Aorta (tissue), 5 donors: ENCODE measurements at places on chromosomes 2 and 18. TPM values are rescaled to one million over a fixed set of nuclear protein-coding genes. Genes with fewer than 3 reads are reported as not detected.

The SP140 gene
- polyA plus RNA-seq, result 0.15 TPM

The SLC19A3 gene
- polyA plus RNA-seq, result 0.63 TPM

DNA sequence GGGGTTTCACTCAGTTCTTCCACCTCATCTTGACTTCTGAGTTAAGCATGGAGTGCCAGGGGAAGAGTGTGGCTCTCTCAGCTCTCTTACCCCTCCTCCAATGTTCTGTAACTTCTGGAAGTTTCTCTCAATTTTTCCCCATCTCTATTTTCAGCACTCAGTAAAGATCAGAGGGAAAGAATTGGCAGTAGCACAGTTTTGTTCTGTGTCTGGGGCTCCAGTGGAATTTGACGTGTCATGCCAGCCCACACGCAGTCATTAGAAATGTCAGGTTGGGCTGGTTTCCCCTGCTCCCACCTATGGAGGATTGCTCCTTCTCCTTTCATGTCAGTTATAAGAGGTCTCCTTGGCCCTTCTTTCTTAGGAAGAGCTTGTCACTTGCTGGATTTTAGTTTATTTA lies 104.6 kb upstream of the COL3A1 start:
- peak; percentile 54 for DNase-seq

The CCDC121 gene
- 4.5 TPM for polyA plus RNA-seq

- DNase-seq, result no peak
Observed at GRCh38 chr2:173412628-173413027, 58.0 kb downstream of the CDCA7 start.

DNA sequence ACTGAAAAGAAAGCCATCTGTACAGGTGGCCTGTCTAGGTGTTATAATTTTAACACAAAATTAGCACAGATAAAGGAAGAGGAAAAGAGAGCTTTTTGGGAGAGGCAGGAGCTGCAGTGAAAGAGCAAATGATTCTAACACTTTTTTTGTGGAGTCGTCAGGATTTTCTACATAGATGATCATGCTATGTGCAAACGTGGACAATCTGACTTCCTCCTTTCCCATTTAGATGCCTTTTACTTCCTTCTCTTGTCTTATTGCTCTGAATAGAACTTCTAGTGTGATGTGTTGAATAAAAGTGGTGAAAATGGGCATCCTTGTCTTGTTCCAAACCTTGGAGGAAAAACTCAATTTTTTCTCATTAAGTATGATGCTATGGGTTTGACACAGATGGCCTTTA lies 334.5 kb downstream of the NBAS start:
- no peak for DNase-seq

- no peak for DNase-seq
Observed at GRCh38 chr2:129302561-129303183, 676.8 kb upstream of the RAB6C start.

DNA sequence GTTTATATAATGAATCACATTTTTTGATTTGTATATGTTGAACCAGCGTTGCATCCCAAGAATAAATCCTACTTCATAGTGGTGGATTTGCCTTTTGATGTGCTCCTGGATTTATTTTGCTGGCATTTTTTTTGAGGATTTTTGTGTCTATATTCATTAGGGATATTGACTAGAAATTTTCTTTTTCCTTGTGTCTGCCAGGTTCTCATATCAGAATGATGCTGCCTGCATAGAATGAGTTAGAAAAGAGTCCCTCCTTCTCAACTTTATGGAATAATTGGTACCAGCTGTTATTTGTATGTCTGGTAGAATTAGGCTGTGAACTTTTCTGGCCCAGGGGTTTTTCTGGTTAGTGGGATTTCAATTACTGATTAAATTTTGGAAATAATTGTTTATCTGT lies 457.4 kb upstream of the DSEL start:
- DNase-seq, result no peak

DNA sequence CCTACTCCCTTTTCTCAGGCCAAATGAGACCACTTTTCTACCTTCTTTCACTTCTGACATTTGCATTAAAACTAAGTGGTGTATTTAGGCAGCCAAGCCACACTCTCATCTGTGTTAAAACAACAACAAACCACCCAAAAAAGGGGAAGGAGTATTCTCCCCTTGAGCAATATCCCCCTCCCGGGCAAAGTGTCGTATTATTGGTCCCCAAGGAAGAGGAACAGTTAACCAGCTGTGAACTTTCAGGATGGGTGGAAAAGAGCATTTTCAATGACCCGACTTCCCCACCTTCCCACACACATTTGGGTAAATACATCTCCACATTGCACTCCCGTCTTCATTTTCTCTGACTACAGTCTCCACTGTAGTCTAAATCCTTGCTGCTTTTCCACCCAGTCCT lies 44.3 kb downstream of the FEZ2 start:
- no peak for DNase-seq

The RALBP1 gene
- polyA plus RNA-seq, result 31.3 TPM

The ERICH2 gene
- polyA plus RNA-seq, result 3.0 TPM

DNA sequence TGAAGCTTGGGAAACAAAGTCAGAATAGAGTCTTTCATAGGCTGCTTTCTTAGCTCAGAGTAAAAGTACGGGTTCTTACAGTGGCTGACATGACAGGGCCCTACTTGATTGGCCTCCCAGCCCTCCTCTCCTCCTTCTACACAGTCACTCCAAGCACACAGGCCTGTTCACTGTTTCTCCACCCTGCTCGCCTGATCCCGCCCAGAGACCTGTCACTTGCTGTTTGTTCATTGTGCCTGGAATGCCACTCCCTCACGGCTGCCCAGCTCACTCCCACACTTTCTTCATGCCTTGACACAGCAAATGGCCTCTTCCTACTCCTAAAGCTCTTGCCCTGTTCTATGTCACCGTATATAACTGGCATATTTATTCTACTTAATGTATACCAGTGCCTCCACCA lies 104.8 kb downstream of the MAP4K4 start:
- no peak for DNase-seq

DNA sequence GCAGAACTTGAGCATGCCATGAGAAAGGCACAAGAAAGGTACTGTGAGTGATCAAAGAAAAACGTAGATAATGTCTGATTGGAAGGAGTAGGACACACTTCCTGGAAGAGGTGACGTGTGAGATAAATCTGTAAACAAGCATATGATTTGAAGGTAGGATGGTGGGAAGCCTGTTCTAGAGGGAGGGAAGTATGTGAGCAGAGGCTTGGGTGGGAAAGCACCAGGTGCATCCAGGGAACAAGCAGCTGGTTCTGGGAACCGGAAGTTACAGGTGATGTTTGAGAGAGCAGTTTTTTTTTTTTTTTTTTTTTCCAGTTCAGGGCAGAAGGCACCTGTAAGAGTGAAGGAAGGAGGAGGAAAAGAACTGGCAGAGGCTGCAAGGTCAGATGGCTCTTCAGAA lies 116.6 kb upstream of the EFEMP1 start:
- no peak for DNase-seq

DNA sequence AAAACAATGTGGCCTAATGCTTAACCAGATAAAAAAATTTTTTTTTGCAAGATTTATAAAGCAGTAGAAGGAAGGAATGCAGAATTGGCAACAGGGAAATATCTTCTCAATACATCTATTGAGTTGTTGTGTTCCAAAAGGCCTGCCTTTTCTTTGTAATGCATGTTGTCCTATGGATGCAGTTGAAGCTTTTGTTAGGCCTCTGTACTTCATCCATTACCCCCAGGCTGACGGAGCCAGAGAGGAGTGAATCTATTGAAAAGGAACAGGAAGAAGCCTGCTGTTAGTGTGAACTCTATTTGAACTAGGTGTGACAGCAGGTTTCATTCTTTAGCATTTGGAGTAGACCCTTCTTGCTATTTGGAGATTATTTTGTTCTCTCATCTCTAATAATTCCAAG lies 56.5 kb downstream of the MTX2 start:
- DNase-seq, result no peak

The NDC80 gene
- 1.9 TPM for polyA plus RNA-seq

GRCh38 chr2:208033701-208034502 lies 8.6 kb upstream of the PLEKHM3 start:
- no peak for DNase-seq
